ENCODE measurements at places on chromosomes 3 and 15.

- DNase-seq: no peak
These were observed 72.9 kb upstream of the GALNT15 start for GRCh38 chr3:16101295-16102186.

DNA sequence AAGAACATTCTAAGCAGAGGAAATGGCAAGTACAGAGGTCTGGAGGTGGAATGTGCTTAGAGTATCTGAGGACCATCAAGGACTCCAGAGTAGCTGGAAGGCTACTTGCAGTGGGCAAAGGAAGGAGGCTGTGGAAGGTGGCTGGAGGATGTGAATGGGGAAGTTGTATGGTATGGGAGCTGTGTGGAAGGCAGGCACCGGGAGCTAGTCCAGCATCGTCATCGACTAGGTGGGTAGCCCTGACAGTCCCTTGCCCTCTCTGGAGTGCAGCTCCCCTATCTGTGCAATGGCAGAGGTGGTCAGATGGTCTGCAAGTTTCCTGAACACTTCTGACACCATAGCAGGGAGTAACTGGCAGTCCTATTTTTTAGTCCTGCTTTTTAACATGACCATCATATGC is 19.3 kb downstream of the CCDC13 start:
- DNase-seq: no peak

DNA sequence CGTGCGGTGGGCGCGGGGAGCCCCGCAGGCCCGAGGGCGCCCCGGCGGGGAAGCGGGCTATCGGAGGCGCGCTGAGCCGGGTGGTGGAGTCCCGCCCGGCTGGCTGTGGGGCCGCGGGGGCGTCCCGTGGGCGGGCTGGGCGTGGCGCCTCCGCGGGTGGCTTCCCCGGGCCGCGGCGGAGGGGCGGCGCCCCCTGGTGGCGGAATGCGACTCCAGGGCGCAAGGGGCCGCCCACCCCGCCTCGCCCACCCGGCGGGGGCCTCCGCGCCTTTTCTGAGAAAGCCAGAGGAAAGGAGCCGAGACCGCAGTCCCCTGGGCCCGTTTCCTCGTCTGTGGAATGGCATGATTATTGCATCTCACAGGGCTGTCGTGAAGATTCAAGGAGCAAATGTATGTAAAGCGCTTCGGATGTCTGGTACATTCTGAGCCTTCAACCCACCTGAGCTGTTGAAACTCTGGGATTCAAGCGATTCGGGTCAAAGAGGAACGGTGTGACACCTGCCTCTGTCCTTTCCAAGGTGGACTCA is 31.9 kb upstream of the RAB6B start:
- DNase-seq: peak; percentile 68

- no peak for DNase-seq
These were observed 22.0 kb downstream of the ZNF148 start for GRCh38 chr3:125353128-125353527.

DNA sequence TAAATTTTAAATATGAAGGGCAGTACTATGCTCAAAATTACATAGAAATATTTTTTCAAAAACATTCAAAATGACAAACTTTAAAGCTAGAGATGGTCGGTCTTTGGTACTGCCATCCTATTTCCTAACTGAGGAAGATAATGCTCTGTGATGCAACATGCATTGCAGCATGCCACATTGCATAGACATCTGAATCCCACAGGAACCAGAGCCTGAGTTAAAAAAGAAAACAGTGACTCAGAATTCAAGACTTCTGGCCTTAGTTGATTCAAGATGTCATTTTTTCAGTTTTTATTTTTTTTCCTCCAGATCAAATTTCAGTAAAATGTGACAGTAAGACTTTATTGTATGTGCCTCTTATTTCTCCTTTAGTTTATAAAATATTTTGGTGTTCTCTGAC is 33.1 kb downstream of the TP63 start:
- no peak for DNase-seq

DNA sequence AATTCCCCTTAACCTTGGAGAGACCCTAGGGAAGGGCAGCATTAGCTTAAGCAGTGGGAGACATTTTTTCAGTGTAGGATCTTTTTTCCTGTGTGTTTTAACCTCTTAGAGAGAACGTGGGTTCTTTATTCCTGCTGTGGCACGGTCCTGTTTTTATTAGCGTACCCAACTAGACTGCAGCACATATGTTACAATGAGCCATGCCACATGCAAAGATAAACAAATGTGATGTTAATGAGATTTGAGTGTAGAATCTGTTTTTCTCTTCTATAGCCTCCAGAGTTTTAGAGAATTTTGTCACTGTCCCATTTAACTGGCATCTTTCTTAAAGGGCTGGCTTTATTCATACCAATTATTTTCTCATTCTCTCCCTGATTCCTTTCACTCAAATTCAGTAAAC is 347.5 kb downstream of the CNTN4 start:
- no peak for DNase-seq

- no peak for DNase-seq
These were observed 55.7 kb upstream of the GATA2 start for GRCh38 chr3:128548426-128549282.

GRCh38 chr3:74510261-74510818 is 104.1 kb downstream of the CNTN3 start:
- no peak for DNase-seq

DNA sequence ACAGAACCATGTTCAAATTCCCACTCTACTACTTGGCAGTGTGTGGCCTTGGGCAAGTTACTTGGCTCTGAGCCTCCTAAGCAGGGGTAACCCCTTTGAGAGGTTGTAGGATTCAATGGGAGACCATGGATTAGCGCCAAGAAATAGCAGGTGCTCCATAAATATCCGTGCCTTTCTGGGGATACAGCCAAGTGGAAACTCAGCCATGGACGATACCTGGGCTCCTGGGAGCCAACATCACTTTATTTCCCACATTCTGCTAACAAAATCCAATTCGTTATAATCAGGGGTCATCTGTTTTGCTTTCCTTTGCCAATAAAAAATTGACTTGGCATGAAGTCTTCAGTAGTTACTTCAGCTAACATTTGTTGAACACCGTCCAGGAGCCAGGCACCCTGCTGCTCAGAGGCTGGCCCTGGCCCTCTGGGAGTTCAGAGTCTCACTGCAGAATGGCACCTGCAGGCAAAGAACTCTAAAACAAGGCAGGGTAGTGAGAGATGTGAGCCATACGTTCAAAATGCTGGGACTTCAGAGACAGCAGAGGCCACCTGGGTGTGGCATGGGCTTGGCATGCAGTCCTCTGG is 42.3 kb downstream of the ZDHHC19 start:
- no peak for DNase-seq

DNA sequence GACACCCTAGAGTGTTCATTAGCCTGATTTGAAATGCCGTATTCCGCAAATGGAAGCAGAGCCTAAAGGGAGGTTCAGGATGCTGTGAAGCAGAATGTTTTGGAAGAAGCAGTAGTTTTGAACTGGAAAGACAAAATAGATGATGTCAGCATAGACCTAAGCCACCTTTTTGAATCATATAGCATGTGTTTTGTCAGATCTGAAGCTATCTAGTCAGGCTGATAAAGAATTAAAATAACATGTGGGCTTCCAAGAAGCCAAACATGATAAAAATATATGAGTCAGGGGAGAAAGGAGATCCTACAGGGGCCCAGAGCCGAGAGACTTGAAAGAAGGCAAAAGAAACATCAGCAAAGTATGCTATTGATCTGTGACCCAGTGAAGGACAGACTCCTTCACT is 47.2 kb upstream of the RASA2 start:
- no peak for DNase-seq

DNA sequence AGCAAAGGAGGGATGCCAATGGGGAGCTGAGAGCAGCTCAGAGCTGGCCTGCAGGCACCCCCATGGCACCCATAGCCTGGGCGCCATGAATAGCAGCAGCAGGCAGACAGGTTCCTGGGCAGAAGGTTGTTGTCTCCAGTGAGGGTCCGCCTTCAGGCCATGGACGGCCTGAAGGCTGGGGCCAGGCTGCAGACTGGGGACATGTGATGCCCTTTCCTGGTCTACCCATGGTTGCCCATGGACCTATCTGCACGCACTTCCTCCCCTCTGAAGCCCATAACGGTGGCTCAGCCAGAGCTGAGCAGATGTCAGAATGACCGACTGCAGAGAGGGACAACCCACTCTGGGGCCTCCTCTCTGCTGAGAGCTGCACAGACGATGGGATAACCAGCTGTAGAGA is 256.8 kb downstream of the PLOD2 start:
- no peak for DNase-seq

GRCh38 chr3:172824229-172824628 is 73.7 kb downstream of the ECT2 start:
- no peak for DNase-seq

- no peak for DNase-seq
These were observed 3.1 kb upstream of the PLA2G4F start for GRCh38 chr15:42159381-42160015.

GRCh38 chr3:54836871-54837270 is 91.0 kb downstream of the LRTM1 start:
- no peak for DNase-seq

DNA sequence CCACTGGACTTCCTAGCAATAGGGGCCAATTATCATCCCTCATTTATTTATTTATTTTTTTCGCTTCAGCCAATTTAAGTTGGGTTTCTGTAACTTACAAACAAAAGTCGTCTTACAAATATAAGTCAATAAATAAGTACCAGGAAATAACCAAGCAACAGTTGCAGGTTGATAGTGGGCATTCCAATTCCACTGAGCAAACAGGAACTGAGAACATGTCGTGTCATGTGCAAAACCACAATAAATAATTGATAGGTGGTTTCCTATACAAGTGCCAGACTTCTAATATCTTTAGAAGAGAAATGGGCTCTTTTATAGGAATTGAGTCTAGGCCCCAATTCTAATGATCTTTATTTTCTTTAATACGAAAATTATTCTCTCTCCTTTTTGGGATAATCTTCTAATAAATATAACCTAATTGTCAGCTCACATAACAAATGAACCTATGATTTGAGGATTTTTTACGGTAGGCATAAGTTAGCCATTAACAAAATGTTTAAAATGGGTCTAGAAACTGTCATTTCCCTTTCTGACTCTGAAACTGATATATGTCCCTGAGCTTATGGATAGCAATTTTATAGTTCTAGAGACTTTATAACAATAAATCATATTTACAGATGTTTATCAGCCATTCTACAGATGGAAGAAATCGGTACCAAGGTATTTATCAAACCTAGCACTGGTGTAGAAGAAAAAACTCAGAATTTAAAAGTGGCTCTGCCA is 571.8 kb downstream of the FOXP1 start:
- DNase-seq: no peak

- DNase-seq: no peak
These were observed 80.6 kb upstream of the BHLHE40 start for GRCh38 chr3:4898454-4899313.

DNA sequence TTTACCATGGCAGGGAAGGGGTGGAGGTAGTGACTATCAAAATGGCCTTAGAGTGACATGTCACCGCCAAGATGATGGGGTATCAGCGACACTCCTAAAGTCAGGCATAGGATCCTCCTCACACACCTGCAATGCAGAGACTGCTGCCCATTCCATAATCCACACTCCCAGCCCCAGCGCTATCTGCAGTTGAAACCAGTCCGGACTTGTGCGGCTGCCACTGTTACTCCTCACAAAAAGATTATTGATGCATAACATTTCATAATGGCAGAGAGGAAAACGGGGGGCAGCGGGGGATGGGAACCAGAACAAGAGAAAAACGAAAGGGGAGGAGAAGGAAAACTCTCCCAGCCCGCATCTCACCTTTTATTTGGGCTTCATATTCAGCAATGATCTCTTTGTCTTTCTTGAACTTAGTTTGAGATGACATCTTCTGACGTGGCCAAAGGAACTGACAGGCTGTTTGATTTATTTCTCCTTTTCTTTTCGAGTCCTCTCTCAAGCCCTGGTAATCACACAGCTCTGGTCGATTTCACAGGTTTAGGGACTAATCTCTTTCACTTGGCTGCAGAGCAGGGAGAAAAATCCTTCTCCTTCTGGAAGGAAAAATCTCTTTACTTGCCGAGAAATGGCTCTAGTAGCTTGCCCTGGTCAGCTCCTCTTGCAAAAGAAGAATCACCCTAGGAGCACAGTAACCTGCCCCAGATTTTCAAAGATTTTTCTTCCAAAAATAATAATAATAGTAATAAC is 749 bp downstream of the SRGAP3 start:
- no peak for DNase-seq

DNA sequence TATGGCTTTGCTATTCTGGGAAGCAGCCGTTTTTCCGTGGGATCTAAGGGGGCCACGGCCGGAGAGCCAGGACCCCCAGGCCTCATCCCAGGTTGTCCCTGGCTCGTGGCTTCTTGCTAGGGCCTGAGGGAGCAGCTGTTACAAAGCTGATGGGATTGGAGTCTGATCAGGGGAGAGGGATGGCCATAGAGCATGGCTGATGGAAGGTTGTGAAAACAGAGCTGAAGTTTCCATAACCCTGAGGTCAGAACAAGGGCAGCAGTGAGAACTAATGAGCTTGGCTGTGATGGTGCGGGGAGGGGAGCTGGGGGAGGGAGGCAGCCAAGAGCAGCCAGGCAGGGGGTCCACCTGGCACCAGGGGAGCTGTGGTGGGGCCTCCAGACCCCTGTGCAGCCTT is 63.0 kb downstream of the LINGO1 start:
- DNase-seq: no peak

- no peak for DNase-seq
These were observed 5.3 kb upstream of the SPRED1 start for GRCh38 chr15:38247336-38247735.

GRCh38 chr15:85879334-85880163 is 84.8 kb upstream of the KLHL25 start:
- DNase-seq: no peak

- no peak for DNase-seq
These were observed 11.5 kb downstream of the HTD2 start for GRCh38 chr3:58317811-58318210.

- DNase-seq: no peak
These were observed 44.8 kb downstream of the AP4E1 start for GRCh38 chr15:50953302-50953701.

- DNase-seq: no peak
These were observed 153.7 kb upstream of the HES1 start for GRCh38 chr3:193982258-193982659.

GRCh38 chr15:88838667-88839066 is 35.4 kb downstream of the ACAN start:
- DNase-seq: no peak

DNA sequence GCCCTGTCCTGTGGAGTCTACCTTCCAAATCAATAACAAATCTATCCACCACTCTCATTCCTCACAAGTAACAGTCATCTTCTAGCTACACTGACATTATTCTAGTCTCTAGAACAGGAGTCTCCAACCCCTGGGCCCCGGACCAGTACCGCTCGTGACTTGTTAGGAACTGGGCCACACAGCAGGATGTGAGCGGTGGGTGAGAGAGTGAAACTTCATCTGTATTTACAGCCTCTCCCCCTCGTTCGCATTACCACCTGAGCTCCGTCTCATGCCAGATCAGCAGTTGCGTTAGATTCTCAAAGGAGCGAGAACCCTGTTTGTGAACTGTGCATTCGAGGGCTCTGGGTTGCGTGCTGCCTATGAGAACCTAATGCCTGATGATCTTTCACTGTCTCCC is 31.9 kb downstream of the ROBO2 start:
- DNase-seq: no peak

GRCh38 chr3:38542401-38543298 is 46.5 kb downstream of the EXOG start:
- no peak for DNase-seq

- no peak for DNase-seq
These were observed 1077.8 kb downstream of the ZPLD1 start for GRCh38 chr3:103512595-103512994.
